DMS79 treated with DMSO at 0.1 percent for 48 hours (cell line): ENCODE measurements at places on chromosomes 12 and 14.

GRCh38 chr12:108133482-108133881 is 4.4 kb downstream of the WSCD2 start:
- DNase-seq, result no peak

DNA sequence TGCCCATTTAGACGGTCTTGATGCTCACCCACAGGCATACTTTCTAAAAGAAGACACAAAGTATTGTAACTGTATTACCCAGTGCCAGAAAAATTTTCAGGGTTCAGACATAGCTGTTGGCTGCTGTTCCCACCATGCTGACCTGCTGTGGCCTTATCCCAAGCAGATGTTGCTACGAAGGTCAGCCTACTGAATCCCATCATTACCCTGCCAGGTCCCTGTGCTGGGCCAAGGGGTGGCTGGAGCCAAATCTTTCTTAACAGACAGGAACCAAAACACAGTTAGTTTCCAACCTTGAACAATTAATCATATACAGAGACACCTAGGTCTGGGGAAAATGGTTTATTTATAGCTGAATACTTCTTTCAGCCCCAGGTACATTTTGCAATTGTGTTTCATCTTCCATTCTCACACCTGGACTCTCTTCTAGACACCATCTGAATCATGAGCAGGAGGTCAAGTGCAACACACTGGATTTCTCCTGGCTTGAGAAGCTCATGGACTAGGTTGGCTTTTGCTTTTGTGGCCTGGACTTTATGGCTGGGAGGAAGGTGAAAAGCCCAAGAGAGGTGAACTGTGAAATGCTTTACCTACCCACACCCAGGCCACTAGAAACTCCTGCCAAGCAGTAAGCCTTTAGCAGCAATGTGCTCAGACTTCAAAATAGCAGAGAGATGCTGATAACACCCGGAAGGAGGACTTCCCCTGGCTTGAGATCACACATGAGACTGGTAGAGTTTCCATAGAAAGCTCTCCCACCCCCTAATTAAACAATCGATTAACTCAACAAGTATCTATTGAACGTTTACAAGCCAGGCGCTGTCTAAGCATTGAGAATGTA is 150.1 kb downstream of the SUDS3 start:
- DNase-seq, result no peak

DNA sequence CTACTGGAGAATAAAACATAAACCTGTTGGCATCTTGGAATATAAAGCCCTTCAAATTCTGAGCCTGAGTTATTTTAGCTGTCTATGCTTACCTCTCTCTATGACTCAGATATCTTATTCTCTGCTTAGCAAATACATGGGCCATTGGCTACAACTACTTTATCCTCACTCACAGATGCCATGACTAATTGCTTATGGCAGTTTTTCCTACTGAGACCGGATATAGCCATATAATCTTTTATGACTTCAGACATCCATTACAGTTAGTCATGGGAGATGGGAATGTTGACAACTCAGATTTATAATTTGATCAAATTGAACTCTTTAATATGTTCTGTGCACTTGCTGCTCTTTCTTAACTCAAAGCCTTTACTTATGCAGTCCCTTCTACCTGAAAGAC is 502.4 kb upstream of the ATP2B1 start:
- DNase-seq, result no peak

DNA sequence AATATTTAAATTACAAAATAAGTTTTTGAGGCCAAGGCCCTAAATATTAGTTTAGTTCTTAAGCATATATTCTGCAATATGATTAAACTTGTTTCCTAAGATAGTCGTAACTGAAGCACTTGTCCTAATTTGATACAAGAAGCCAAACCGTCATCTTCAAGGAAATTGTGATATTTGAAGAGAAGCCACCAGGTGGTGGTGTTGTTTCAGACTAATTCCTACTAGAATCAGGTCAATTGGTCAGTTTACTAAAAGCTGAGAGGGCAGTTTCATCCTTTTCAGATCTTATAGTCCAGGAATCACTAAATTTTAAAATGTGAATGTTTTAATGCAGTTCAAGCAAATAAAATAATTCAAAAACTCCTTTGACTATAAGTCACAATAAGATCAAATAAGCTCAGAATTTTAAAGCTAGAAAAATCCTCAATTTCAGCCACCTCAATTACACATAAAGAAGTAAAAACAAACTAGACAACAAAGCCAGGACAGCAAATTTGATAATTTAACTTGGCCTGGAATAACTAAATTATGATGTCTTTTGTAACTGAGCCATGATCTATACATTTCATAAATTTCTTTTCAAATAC is 7.1 kb upstream of the ARL1 start:
- peak; percentile 65 for DNase-seq

GRCh38 chr14:90381011-90381786 is 15.6 kb upstream of the CALM1 start:
- peak; percentile 47 for DNase-seq

DNA sequence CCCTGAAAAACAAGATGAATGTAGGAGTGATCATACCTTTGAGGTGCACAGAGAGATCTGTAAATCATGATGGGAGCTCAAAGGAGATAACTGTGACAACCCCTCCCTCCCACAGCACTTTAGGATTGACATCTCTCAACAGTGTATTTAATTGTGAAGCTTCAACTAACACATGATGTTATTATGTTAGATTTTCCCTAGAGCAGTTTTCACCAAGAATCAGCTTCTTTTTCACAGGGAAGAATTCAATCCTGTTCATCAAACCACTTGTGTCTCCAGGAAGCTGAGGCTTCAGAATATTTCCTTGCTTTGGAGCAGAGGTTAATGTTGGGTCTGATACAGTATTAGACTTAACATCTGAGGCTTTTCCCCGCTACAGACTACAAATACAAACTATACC is 11.8 kb downstream of the RPS6KA5 start:
- no peak for DNase-seq

DNA sequence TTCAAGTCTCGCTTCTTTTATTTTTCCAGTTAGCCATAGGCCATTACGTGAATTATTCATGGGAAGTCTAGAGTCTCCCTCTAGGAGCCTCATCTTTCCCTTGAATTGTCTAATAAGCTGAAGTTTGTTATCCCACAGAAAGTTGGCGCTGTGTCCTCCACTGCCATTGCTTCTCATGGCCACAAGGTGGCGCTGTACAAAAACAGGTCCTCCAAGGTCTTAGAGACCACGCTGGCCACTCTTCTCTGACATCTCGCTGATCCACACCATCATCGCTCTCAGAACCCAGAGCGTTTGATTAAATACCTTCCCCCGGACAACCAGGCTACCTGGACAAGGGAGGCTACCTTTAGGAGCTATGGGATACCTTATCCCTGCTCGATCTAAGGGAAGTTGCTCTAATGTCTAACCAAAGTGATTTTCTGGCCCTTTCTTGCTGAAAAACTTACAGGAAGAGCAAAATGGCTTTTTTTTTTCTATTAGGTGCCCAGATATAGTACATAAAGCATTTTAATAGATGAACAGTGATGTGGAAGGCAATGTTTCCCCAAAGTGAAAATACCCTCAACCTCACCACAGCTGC is 110.0 kb downstream of the CCDC60 start:
- DNase-seq, result no peak

- DNase-seq, result no peak
Observed at GRCh38 chr12:110824342-110824741, 22.4 kb upstream of the CCDC63 start.

GRCh38 chr12:95731519-95731958 is 59.0 kb downstream of the NTN4 start:
- no peak for DNase-seq

DNA sequence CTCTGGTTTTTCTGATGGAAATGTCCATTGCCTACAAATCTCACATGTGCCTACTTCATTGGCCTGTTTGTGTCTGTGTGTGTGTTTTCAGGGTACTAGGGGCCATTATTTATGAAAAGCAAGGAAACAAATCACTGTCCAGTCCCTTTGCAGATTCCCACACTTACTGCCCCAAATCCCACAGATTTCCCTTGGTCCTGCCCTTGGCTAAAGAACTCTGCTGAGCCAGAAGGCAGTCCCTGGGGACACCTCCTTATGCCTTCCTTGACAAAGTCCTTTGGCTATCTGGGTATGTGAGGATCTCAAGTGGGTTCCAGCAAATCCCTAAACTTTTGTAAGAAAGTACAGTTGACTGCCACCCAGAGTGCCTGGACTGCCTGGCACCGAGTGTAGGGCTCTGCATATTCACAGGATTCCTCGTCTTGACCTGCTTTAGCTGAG is 388.1 kb downstream of the BCAT1 start:
- DNase-seq, result no peak

DNA sequence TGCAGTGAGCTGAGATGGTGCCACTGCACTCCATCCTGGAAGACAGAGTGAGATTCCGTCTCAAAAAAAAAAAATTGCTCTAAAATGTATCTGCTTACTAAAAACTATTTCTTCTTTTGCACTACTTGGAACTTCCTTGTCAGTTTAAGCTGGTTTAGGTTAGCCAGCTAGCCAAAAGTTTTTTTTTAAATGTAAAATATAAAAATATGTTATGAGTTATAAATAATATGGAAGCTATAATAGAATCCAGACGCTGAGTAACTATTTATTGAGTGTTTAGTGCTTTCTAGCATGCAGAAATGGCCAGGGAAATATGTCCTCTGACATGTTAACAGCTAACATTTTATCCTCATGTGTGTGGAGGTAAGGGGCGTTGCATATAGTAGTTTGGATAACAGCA is 85.6 kb downstream of the PLEKHA5 start:
- DNase-seq, result no peak

- DNase-seq, result no peak
Observed at GRCh38 chr12:112005419-112006395, 7.3 kb downstream of the TMEM116 start.

GRCh38 chr14:63032641-63033040 is 12.6 kb downstream of the KCNH5 start:
- DNase-seq, result no peak

GRCh38 chr12:18158774-18159557 is 69.0 kb upstream of the RERGL start:
- DNase-seq, result no peak
